HFFc6 (cell line): ENCODE measurements at places on chromosomes 4 and X. TPM values are rescaled to one million over a fixed set of nuclear protein-coding genes. Genes with fewer than 3 reads are reported as not detected.

DNA sequence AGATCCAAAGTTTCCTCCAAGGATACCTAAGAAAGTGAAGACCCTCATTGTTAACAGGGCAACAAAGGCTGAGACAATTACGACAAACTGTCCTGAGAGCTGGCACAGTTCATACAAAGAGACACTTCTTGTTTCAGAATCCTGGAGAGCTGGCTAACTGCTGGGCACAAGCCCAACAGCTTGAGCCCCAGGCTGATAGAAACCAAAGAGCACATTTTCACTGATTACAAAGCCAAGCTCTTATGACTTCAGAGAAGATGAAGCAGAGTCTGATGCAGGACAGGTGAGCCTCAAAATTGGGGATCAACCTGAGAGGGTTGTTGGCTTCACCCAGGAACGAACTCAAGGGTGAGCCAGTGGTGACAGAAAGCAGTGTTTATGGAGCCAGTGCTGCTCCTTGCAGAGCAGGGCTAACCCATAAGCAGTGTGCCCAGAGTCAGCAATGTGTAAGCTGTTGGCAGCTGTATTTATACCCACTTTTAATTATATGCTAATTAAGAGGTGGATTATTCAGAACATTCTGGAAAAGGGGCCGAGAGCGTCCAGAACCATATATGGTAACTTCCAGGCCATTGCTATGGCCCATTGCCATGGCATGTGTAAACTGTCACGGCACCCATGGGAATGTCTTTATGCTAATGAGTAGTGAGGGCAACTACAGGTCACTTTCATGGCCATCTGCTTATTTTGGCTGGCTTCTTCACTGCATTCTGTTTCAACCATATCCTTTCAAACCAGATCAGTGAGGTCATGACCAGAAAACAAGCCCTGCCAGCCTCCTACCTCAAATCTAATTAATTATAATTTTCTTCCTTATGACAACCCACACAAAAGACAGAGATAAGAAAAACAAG lies 183.7 kb downstream of the EVC2 start:
- no peak for DNase-seq

DNA sequence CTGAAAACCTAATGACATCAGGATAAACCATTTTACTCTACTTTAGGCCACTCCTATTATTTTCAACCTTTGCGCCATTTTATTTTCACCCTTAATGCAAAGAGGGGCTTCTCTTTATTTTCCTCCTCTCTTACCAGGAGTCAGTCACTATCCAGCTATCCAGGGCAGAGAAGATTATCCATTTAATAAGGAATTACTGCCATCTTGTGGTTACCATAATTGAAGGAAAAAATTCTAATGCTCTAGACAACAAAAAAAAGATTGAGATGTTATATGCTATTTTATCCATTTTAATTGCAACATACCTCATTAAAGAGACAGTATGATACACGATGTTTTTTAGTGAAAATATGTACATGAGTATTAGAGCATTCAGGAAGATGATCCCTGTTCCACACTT lies 514.5 kb upstream of the FAM241A start:
- DNase-seq, result peak; percentile 48

- no peak for DNase-seq
Measured at GRCh38 chr4:24603343-24603742, 19.0 kb upstream of the DHX15 start.

DNA sequence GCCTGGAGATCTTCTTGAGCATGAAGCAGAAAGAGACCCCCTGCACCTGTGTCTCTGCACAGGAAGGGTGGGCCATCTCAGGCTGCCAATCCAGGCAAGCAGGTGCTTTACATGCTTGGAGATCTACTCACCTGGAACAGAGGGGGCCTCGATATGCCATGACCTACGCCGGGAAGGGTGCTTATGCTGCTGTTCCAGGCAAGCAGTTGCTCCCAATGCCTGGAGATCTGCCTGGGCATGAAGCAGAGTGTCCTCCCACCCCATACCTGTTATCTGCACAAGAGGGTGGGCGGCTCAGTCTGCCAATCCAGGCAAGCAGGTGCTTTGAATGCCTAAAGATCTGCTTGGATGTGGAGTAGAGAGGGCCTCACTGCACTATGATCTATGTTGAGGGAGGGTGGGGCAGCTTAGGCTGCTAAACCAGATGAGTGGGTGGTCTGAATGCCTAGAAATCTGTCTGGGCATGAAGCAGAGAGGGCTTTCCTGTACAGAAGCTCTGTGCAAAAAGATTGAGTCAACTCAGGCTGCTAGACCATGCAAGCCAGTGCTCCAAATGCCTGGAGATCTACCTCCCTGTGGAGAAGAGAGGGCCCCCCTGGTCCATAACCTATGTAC lies 104.5 kb upstream of the QRFPR start:
- no peak for DNase-seq

- no peak for DNase-seq
Measured at GRCh38 chrX:133232331-133232730, 14.2 kb upstream of the TFDP3 start.

DNA sequence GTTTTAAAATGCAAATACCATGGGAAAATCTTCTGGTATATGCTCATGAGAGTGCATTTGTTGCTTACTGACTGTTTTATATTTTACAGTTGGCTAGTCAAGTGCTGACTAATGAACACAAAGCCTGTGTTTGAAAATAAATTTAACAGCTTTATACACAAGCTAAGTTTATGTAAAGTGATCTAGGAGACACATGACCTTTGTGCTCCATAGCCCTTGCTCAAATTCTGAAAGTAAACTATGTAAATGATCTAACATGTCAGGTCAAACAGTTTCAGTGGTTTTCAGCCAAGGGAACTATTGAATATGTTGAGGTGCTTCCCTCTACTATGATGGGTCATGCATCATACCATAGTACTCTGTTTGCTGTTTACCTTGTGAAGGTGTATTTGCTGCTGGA lies 36.7 kb downstream of the DIAPH2 start:
- DNase-seq, result no peak

- peak; percentile 93 for DNase-seq
Measured at GRCh38 chr4:158873795-158874401, 105.1 kb downstream of the FNIP2 start.

- DNase-seq, result no peak
Measured at GRCh38 chr4:117907646-117908045, 126.6 kb upstream of the NDST3 start.

- no peak for DNase-seq
Measured at GRCh38 chrX:155880586-155881157, 473 bp upstream of the VAMP7 start.

DNA sequence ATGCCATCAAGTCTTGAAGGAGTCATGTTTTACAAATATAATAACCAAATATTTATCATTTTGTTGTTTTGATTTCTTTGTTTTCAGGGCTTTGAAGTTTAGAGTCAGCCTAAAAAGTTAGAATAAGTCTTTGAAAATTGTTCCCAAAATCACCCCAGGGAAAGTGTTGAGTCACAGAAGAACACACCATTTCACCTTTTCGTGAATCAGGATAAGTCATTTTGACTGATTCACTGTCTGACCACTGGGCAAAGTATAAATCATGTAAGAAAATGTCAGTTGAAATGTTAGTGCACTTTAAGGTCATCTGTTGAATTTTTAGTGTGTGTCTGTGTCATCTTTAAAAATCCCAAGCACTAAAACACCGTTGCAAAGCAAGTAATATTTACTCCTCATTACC lies 1320.1 kb downstream of the RPA4 start:
- peak; percentile 24 for DNase-seq

GRCh38 chrX:14015941-14016340 lies 13.8 kb downstream of the GEMIN8 start:
- DNase-seq, result no peak

DNA sequence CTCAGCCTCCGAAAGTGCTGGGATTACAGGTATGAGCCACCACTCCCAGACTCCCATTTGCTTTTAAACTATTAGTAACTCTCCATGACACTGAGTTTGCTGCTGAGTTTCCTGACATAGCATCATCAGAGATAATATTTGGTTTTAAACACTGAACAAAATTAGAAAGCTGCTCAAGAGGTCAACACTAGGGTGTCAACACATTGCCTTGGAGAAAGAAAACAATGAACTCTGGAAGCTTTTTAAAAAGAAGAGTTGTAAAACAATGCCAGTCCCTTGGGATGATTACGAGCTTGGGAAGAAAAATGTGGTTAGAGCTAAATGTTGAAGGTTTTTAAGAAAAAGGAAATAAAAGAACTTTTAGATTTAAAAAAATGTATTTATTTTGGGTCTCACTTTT lies 264.8 kb downstream of the CAMK2D start:
- DNase-seq, result no peak

GRCh38 chrX:65406532-65406931 lies 128.1 kb downstream of the LAS1L start:
- DNase-seq, result no peak

GRCh38 chrX:69285881-69286564 lies 120.8 kb upstream of the PJA1 start:
- no peak for DNase-seq

GRCh38 chr4:80139671-80140070 lies 57.6 kb upstream of the PRDM8 start:
- DNase-seq, result no peak

GRCh38 chrX:39762266-39762841 lies 335.4 kb downstream of the BCOR start:
- DNase-seq, result no peak

GRCh38 chr4:144208074-144208473 lies 67.6 kb upstream of the GYPA start:
- DNase-seq, result no peak

GRCh38 chr4:152325831-152326230 lies 210.1 kb downstream of the FBXW7 start:
- DNase-seq, result no peak

DNA sequence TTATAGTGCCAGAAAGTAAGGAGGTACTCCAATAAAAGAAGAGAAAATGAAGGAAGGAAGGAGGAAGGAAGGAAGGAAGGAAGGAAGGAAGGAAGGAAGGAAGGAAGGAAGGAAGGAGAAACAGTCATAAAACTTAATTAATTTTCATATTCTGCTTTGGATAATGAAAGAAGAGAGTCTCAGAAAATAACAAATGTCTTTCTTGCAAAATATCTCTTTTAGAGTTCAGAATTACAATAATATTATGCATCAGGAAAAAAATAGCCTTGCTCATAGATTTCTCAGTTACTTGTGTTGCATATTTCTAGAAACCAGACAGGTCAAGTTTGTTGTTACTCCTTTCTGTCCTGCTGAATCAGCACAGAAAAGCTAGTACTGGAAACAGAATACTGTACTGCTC lies 130.1 kb upstream of the DKK2 start:
- DNase-seq, result no peak

- DNase-seq, result peak; percentile 88
Measured at GRCh38 chr4:20126906-20127305, 124.8 kb upstream of the SLIT2 start.

- no peak for DNase-seq
Measured at GRCh38 chr4:10893395-10893794, 208.8 kb upstream of the CLNK start.

DNA sequence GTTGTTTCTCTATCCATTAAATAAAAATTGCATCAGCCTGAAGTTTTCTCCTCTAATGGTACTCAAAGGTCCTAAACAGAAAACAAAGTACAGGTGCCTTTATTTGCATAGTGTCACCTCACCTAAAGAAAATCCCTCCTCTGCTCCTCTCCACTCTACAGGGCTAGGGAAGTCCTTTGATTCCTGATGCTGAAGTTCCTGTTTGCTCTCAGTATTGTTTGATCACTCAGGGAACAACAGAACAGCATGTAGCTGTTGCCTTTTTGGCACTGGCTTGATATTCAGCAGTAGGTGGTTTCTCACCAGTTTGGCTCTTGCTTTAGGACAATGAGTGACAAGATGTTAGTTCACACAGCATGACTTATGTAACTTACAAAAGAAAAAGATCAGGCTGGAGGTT lies 156.2 kb upstream of the SLC7A11 start:
- DNase-seq, result no peak

DNA sequence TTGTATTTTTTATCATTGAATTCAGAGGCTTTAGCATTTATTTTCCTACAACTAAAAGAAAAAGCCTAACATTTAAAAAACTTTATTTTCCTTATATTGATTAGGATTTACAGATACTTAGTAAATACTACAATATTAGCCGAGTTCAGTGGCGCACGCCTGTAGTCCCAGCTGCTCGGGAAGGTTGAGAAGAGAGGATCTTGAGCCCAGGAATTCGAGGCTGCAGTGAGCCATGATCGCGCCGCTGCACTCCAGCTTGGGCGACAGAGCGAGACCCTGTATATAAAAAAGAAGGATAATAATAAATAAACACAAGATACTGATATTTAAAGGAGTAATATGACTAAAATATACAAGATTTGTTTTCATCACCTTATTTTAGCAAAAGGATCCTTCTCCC lies 681 bp upstream of the UPF3B start:
- no peak for DNase-seq

GRCh38 chr4:168981460-168981859 lies 28.6 kb downstream of the CBR4 start:
- no peak for DNase-seq

GRCh38 chr4:37719021-37719420 lies 32.8 kb upstream of the RELL1 start:
- DNase-seq, result no peak

DNA sequence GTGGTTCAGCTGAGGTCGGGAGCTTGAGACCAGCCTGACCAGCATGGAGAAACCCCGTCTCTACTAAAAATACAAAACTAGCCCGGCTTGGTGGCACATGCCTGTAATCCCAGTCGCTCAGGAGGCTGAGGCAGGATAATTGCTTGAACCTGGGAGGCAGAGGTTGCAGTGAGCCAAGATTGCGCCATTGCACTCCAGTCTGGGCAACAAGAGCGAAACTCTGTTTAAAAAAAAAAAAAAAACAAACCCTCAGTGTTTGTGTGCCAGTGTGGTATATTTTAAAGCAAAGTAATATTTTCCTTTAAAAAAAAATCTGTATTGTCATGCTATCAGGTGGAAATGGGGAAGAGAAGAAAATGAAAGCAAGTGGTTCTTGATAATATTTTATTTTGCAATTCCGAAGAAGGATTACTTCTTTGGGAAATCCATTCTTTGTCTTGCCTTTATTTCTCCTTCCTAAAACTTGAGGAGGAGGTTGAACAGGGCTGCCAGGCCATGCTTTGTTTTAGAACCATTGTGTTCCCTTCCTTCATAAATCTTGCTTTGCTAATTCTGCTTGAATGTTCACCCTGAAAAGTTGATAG lies 14.4 kb downstream of the ALG13 start:
- no peak for DNase-seq

GRCh38 chr4:12286351-12286750 lies 857.7 kb upstream of the HS3ST1 start:
- DNase-seq, result no peak

SPANXA1 gene
- 0.54 to 212 TPM (median 0.67 TPM) in 3 replicates for total RNA-seq

PRRG3 gene
- total RNA-seq, result not detected in 3 replicates

RTL9 gene
- 0.18 to 0.33 TPM (median 0.18 TPM) in 3 replicates for total RNA-seq

SPCS3 gene
- total RNA-seq, result 183 to 251 TPM (median 250 TPM) in 3 replicates

XAGE1B gene
- total RNA-seq, result not detected in 2 replicates

IL3RA gene
- total RNA-seq, result not detected in 3 replicates

PNMA5 gene
- total RNA-seq, result not detected in 2 replicates

AGTR2 gene
- not detected in 3 replicates for total RNA-seq

UNC5C gene
- total RNA-seq, result not detected in 3 replicates

UGT2B15 gene
- total RNA-seq, result not detected in 2 replicates

ADGRG4 gene
- total RNA-seq, result 0.03 TPM in 1 of 3 replicates, not detected in the others

FGA gene
- not detected in 3 replicates for total RNA-seq

VCX3B gene
- total RNA-seq, result not detected in 3 replicates

TRIM60 gene
- not detected in 3 replicates for total RNA-seq

SPANXN3 gene
- not detected in 3 replicates for total RNA-seq

ETDA gene
- not detected in 3 replicates for total RNA-seq

GAGE12J gene
- not detected in 3 replicates for total RNA-seq
